ENCODE measurements at places on chromosomes 1 and 21.

DNA sequence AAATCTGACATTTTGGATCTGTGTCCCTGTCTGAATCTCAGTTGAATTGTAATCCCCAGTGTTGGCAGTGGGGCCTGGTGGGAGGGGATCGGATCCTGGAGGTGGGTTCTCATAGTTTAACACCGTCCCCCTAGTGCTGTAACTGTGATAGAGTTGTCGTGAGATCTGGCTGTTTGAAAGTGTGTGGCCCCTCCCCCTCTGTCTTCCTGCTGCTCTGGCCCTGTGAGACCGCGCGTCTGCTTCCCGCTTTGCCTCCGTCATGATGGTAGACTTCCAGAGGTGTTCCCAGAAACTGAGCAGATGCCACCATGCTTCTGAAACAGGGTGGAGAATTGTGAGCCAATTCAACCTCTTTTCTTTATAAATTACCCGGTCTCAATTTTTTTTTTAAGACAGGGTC is 25.0 kb downstream of the AGPAT3 start:
- no peak for DNase-seq

DNA sequence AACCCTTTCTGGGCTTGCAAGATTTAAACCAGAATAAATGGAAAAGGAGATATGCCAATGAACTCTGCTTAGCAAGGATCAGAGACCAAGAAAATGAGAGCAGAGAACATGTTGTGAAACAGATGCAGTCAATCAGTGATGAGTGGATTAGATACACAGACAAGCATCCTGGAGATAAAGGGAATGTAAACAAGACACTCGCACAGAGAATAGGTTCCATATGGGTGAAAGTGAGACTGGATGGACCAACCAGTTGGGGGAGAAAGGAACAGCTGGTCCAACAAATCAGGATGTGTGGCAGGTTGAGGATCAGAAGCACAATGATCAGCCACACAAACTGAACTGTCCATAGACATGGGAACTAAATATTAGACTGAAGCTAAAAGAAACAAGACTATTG is 338.2 kb downstream of the ASTN1 start:
- DNase-seq = no peak

GRCh38 chr1:196774175-196774574 is 465 bp upstream of the CFHR3 start:
- DNase-seq = no peak

GRCh38 chr1:212157252-212157651 is 121.7 kb downstream of the DTL start:
- DNase-seq = no peak

- DNase-seq = no peak
Observed at GRCh38 chr1:5818755-5819154, 173.5 kb downstream of the NPHP4 start.

DNA sequence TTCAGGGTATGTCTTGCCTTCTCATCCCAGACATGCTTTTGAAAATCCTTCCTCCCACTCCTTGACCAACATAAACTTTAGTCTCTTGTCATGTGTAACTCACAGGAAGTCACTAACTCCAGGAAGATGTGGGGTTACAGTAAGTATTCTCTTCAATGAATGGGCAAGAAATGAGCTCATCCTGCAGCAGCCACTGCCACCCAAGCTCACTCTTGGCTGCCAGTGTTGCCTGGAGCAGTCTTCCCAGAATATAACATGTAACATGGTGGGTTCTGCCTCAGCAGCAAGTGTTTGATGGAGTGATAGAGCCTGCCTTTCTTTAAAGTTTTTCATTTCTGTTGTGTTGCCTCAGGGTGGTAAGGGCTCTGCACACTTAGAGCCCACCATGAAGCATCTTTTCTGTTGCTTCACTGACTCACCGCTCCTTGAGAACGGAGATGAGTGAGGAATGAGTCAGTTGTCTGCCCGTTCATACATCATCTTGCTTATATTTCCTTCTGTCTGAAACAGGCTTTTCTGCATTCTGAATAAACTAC is 187.0 kb downstream of the TPR start:
- no peak for DNase-seq

- DNase-seq = peak; percentile 80
Observed at GRCh38 chr1:50023292-50024159, at the start of gene AGBL4. Gene AGBL4, minus strand, starts transcription at chr1:50023954.

DNA sequence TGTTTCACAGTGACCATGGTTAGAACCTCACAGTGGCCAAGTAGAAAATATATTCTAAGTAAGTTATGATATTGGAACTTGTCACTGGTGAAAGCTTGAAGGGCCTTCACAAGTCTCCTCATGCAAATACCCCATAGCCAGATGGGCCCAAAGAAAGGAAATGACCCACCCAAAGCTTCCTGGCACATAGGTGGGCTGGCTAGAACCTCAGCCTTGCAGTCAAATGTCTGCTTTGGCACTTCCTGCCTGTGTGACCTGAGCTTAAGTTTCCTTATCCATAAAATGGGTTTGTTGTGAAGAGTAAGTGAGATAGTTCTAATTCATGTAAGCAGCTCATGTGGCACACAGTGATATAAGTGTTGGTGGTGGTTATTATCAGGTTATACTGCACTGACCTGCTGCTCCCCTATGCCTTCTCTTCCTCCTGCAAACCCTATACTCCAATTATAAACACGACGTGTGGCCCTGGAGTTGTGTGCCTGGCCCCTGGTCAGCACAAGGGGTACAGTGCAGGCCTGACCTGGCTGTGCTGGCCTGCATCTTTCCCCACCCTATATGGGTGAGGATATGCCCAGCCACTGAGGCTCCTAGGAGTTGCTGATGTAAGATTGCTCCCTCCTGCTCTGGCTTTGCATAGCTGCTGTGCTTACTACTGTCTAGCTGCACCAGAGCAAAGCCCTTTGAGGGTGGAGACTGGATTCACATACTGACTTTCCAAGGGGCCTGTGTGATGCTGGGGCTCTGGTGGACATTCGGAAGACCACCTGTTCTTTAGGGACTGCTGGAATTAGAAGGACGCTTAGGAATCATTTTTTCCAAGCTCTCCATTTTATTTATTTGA is 4.7 kb upstream of the SLFNL1 start:
- DNase-seq = no peak

- no peak for DNase-seq
Observed at GRCh38 chr1:54255026-54255702, 55.2 kb downstream of the MRPL37 start.

DNA sequence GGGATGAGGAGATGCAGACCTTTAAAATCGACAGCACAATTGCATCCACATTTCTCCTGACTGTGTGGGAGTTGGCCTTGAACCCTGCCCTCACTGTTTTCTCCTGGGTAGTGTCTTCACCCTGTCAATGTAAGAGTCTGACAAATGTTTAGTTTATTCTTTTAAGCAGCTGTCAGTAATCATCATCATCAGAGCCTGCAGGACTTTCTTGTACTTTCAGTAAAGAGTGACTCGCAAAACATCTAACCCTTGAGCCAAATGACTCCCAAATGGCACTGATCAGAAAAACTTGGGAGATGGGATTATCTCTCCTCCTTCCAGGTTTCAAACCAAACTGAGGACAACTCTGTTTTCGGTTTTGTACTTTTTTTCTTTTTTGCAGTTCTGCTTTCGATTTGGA is 460.2 kb downstream of the KIF26B start:
- DNase-seq = no peak
